Hepatic stellate cell (primary cell): ENCODE measurements at places on chromosomes 16 and 17.

- DNase-seq = no peak
These were observed at the start of gene HNF1B for GRCh38 chr17:37744961-37745800. HNF1B (minus strand) TSS chr17:37745059; CDS start chr17:37744884, 175 bp downstream.

DNA sequence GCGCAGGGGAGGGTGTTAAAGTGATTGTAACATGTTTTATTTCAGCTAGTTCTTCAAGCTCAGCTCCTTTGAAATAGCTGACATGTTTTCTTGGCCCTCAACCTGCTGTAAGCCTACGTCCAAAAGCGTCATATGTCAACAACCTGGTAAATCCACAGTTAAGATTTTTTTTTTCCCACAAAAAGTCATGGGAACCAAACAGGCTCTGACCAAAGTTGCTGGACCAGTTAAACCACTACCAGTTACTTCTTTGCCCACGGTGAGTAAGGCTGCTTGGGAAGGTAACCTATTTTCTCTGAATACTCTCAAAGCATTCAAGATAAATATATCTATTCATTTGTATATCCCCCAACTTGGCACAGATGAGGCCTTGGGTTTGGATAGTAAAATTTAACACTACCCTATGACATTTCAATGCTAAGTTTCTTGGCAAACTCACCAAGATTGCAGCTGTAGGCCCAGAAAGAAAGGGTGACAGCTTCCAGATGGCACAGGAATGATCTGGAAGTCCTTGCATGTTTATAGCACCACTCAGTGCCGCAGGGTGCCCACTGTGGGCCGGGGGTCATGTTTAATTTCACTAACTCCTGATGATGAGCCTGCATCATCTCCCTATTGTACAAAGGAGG, 166.2 kb downstream of the XYLT1 start:
- DNase-seq = peak; percentile 19

- DNase-seq = no peak
These were observed 122.4 kb downstream of the LAT start for GRCh38 chr16:29107299-29107698.

DNA sequence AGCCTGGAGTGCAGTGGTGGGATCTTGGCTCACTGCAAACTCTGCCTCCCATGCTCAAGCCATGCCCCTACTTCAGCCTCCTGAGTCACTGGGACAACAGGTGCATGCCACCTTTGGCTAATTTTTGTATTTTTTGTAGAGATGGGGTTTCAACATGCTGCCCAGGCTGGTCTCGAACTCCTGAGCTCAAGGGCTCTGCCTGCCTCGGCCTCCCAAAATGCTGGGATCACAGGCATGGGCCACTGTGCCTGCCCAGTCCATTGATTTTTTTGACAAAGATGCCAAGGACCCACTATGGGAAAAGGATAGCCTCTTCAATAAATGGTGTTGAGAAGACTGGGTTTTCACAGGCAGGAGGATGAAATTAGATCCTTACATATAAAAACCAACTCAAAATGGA, 10.8 kb upstream of the ADCY7 start:
- DNase-seq = no peak

- DNase-seq = no peak
These were observed 383.0 kb downstream of the CPPED1 start for GRCh38 chr16:12420661-12421209.

DNA sequence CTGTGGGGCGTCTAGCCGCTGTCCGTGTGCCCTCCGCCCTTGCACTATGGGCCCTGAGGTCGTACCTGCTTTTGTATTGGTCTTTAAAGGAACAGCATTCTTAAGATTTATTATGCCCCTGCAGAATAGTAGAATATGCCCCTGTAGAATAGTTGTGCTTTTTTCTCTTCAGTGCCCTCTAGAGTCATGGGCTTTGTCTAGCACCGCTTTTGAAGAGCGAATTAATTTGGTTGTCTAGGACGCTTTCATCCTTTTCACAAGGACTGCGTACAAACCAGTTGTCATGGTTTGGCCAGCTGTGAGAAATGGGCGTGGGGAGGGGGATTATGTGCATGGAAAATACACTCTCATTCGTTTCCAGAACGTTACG, 621 bp downstream of the CEP95 start:
- DNase-seq = peak; percentile 68

- no peak for DNase-seq
These were observed 30.0 kb upstream of the USP22 start for GRCh38 chr17:21072745-21073197.

- no peak for DNase-seq
These were observed 78.0 kb downstream of the MPRIP start for GRCh38 chr17:17120294-17120693.

- no peak for DNase-seq
These were observed 32.8 kb downstream of the LDHD start for GRCh38 chr16:75083813-75084212.

DNA sequence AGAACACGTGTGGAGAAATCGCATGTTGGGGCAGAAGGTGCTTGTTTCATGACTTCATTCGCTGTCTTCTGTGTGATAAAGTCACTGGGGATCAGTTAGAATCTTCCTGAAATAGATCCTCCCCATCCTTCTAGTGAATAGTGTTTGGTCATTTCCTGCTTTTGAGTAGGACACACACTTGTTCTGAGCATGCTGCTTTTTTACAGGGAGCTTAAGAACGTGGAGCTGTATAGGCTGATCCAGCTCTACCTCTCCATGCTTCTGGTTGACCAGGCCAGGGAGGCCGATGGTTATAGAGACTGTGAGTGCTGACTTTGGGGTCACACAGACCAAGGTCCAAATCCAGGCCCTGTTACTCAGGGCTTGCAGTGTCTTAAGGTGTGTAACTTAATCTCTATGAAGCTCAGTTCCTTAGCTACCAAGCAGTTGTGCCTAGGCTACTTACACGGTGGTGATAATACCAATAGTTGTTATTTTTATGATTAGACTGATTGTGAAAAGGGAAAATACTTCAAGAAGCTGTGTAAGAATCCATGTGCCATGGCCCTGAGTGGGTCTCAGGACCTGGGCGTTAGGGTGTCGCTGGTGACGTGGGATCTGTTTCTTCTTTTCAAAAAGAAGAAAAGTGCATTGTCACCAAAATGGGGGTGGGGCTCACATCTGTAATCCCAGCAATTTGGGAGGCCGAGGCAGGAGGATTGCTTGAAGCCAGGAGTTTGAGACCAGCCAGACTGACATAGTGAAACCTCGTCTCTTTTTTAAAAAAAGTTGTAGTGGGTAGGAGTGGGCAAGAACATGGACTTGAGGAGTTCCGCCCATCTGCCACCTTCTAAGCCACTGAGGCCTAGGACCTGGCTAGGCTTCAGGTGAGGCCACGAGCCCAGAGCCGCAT, 64.1 kb upstream of the LGALS9 start:
- DNase-seq = peak; percentile 57

DNA sequence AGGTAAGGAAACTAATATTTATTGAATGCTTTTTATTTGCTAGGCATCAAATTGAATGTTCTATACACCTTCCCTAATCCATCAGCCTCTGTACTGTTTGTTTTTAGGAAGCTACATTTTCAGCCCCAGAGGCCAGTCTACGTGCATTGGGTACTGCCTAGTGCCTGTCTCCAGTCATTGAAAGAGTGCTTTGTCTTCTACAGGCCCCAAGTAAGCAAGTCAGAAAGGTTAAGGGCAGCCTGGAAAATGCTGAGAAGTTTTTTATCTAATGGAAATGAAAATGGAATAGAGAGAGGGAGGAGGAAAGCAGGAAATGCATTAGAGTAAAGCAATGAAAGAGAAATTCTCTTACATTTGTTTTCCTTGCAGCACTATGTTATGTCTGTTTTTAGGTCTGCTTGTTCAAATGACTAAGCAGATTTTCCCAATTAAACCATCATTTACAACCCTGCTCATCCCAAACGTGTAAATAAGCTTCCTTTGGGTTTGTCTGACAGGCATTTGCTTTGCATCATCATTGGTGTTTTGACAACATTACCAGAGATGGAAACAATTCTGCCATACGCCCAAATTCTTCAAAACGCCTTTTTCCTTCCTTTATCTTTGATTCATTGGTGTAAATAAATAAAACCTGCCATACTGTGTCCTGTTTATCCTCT, 116.0 kb upstream of the GOT2 start:
- DNase-seq = no peak

- no peak for DNase-seq
These were observed 24.4 kb upstream of the NAT9 start for GRCh38 chr17:74800531-74800930.

- DNase-seq = no peak
These were observed 49.2 kb downstream of the NOS2 start for GRCh38 chr17:27751166-27751565.

GRCh38 chr17:79657036-79657435, 46.2 kb upstream of the RBFOX3 start:
- no peak for DNase-seq

- DNase-seq = peak; percentile 79
These were observed 8.6 kb downstream of the LGALS3BP start for GRCh38 chr17:78970834-78971755.

DNA sequence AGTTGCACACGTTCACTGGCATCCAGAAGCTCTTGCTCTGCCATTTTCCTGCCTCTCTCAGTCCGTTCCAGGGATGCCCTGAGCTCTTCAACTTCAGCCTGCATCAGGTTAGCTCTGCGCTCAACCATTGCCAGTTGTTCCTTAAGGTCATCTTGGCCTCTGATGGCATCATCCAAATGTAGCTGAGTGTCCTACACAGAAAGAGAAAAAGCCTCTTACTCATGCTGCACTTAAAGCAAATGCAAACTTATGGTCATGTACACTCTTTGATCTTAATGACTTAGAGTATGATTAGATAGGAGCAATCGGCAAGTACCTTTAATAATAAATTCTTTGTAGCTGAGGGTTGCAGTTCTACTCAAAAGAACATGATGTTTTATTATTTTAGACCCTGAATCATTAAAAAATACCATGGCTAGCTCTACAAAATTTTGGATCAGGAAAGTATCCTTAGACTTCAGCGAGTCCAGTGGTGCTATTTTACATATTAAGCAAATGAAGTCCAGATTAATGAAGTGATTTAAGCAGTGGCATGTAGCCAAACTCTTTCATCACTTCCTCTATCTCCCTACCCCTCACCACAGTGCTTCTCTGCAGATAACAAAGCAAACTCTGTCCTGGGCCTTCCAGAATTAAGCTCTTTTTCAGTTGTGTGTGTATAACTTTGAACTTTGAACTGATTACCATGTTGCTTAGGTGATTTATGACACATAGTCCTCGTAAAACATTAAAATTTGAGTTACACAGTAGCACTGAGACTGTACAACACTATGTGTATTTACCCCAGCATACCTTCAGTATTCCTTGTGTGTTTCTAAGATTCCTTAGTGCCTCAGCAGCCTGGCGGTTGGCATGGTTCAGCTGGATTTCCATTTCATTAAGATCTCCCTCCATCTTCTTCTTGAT, 22.1 kb downstream of the MYH4 start:
- DNase-seq = no peak

DNA sequence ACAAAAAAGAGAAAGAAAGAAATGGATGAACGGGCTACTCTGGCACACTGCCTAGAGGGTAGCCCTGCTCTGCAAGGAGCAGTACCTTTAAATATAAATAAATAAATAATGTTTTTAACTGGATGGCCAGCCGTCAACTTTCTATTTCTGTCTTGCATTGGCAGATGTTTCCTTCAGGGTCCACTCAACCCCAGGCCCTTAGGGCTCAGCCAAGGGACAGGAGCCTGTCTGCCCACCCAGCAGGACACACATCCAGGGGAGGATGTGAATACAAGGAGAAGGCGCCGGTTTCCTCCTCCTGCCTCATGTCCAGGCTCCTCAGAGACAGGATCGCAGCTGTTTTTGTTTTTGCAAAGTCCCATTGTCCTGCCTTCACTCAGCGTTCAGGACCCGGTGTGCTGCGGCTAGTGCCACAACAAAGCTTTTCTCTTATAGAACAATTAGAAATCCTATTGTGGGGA, 22.6 kb downstream of the TTYH2 start:
- DNase-seq = no peak

- DNase-seq = no peak
These were observed 15.4 kb downstream of the FBXO31 start for GRCh38 chr16:87368029-87368770.

GRCh38 chr17:28758411-28759121, 14.8 kb downstream of the TRAF4 start:
- DNase-seq = no peak

GRCh38 chr16:4319454-4320421, 3.9 kb downstream of the GLIS2 start:
- no peak for DNase-seq

- DNase-seq = no peak
These were observed 336.1 kb upstream of the TBX2 start for GRCh38 chr17:61063528-61063927.

DNA sequence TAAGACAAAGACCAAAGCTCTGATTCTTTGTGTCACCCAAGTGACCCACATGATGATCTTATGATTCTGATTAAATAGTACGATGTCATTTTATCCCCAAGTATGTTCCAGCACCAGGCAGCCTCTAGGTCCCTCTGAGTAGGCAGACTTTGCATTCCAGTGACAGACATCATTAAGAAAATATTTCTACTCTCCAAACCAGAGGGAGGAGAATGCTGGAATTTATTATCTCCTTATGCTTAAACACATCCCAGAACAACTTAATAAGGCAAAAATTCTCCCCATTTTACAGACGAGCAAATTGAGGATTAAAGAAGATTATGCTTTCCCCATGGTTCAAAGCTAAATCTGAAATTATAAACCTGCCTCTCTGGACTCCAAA, 192.8 kb upstream of the CDH11 start:
- DNase-seq = no peak

DNA sequence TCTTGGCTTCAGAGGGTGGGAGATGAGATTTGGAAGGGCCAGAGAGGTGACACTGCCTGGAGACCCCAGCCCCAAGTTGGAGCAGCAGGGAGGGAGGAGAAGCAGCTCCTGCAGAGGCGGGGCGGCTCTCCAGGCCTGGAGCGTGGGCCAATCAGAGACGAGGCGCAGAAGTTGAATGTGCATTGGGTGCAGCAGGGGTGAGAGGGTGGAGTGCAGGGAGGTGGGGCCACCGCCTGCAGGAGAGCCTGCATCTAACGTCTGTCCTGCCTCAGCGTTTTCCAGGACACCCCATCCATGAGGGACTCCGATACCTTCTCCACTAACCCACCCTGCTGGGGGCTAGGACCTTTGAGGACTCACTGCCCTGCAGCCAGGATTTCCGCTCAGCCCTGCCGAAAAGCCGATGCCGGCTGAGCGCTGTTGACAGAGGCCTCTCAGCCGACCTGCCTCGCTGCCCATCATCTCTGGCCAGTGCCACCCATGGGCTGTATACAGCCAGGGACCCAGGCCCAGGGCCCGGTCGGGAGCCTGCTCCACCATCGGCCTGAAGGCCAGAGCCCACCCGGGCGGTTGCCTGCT, 146.2 kb downstream of the ENGASE start:
- DNase-seq = no peak
